ENCODE measurements at places on chromosomes 11 and 22.

DNA sequence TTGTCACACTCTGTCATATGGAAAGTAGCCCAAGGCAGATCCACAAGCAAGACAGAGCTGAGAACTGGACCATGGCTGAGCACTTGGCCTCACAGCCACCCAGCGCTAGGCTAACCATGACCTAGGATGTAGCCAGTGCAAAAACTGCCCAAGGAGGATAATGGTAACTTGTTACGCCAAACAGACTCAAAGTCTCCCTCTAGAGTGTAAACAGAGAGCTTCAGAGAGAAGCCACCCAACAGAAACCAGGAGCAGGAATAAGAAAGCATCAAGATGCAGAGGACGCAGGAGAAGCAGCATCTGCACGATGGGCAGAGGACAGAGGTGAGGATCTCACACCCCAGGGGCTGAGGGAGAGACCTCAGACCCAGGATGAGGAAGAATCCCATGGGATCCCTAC is 97.9 kb downstream of the RCN1 start:
- no peak for DNase-seq

DNA sequence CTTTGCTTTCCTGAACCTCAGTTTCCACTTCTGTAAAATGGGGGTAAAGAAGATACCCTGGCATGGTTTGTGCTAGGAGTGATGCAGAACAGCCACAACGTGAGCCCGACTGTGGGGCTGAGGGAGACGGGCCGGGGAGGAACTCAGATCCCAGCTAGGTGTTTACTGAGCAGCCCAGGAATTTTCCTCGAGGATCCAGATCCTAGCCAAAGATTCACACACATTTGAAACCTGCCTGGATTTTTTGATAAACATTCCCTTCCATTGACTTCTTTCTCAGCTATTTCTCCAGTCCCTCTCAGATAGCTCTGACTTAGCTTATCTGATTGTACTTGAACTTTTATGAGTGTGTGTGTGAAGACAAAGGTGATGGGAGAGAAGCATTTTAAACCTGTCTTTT is 98.0 kb downstream of the KIAA1671 start:
- no peak for DNase-seq

DNA sequence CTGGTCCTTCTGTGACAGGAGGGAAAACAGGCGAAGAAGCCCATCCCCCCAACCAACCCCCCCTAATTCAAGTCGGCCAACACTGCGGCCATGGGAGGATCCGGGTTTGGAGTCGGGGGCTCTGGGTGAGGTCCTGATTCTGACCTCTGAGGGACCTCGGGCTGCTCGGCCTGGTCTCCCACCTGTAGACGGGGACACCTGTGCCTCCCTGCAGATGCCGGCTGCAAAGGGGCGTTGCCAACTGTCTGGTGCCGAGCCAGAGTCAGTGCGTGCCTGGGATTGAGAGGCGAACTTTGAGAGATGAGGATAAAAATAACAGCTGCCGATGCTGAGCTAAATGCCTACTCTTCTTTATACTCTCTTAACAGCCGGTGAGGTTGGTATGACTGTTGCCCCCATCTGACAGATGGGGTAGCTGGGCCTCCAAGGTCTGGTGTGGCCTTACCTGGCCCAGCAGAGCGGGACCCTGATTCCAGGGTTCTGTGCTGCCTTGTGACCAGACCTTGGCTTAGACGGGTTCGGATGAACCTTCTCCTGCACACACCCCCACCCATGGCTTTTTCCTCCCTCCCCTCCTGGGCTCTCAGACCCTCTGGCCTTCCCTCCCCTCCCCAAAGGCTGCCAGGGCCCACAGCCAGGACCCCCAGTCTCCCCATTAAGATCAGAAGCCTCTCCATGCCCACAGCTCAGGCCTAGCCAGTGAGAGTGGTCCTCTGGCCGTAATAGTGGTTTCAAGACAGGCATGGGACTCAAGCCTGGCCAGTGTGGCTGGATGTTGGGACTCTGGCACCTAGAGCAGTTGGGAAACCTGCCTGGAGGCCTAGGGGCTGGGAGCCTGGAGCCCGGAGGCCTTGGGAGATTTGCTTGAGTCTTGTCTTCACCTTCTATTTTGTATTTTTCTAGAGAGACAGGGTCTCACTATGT is 41.7 kb downstream of the KCNJ4 start:
- DNase-seq, result no peak

- DNase-seq, result no peak
Measured at GRCh38 chr11:1202154-1202775, 20.6 kb upstream of the MUC5B start.

DNA sequence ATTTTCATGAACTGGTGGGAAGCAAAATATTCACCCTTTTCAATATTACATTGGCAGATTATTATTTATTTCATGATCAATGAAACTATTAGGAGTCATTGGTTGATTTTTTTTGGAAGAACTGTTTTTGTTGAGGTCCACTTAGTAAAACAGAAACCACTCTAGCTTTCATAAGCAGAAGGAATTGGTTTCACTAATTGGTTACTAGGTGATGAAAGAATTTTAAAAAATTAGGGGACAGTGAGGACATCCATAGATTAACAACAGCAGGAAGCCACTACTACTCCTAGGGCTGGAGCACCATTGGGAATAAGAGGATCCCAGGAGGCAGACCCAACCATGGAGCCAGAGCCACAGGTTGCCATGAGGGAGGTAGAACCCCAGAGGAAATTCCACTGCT is 74.4 kb upstream of the KCNA4 start:
- DNase-seq, result no peak
